ENCODE measurements at places on chromosomes 7 and 10. TPM values are rescaled to one million over a fixed set of nuclear protein-coding genes. Genes with fewer than 3 reads are reported as not detected.

Gene SGPL1
- total RNA-seq = 8.1 TPM

DNA sequence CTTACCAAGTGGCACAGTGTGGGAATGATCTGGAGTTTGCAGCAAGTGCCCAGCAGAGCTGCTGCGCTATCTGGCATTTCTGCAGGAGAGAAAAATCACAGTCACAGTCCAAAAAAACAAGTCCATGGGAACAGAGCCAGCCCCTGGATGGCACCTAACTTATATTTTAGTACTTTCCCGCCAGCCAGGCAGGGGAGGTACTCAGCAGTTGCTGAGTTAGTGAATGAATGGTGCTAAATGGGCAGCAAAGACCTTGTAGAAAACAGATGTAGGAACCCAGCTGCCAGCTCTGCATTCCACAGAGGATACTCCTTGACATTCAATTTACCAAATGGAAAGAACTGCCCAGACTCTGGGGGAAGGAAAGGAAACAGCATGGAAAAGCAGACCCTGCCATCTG, 54.5 kb downstream of the GSDME start:
- DNase-seq = no peak

Gene MKX
- 0.20 TPM for total RNA-seq

Gene CALD1
- total RNA-seq = 198 TPM

DNA sequence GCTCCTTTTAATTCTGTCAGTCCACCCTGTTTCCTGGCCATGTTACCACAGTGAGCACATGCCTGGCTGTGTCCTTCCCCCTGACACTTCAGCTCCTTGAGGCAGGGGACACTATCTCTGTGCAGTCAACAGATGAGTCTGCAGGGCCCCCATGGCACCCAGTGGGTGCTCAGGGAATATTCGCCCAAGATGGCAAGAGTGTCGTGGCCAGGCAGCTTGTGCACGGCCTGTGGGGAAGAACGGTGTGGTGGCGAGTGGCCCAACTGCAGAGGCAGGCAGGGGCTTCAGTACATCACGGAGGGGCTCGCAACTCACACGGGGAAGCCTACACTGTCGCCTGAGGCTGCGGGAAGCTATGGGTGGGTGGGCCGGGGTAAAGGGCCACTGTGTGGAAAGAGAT, 91.1 kb downstream of the TRRAP start:
- DNase-seq = no peak

Gene PDE6C
- not detected for total RNA-seq

- DNase-seq = no peak
These were observed 316.9 kb upstream of the PLXDC2 start for GRCh38 chr10:19499291-19499770.

Gene MYL10
- total RNA-seq = not detected

GRCh38 chr7:98762620-98763019, 107.2 kb downstream of the TMEM130 start:
- no peak for DNase-seq

Gene STEAP4
- total RNA-seq = not detected

DNA sequence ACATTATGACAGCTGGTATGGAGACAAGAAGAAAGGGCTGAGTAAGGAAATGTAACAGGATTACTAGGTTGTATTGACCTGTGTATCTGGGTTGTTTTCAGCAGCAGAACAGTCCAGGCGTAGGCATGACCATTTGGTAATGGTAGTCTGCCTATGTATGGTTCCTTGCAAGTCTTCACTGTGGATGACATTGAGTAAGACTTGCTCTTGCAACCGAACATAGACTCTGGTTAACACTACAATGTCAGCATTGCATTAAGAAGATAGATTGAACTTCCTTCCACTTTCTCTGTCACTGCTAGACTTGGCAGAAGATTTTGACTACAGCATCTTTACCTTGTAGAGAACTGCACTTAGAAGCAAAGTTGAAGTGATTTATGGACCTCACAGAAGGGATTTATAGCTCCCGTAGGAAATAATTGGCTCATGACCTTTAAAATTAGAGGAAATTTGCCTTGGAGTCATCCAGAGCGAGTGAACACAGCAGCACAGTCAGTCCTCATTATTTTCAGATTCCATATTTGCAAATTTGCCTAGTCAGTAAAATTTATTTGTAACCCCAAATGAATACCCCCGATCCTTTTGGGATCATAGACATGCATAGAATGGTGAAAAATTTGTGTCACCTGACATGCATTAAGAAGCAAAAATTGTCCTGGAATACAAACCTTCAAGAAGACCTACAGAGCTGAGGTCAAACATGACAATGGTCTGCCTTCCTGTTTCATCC, 79.6 kb upstream of the STRIP2 start:
- DNase-seq = no peak

DNA sequence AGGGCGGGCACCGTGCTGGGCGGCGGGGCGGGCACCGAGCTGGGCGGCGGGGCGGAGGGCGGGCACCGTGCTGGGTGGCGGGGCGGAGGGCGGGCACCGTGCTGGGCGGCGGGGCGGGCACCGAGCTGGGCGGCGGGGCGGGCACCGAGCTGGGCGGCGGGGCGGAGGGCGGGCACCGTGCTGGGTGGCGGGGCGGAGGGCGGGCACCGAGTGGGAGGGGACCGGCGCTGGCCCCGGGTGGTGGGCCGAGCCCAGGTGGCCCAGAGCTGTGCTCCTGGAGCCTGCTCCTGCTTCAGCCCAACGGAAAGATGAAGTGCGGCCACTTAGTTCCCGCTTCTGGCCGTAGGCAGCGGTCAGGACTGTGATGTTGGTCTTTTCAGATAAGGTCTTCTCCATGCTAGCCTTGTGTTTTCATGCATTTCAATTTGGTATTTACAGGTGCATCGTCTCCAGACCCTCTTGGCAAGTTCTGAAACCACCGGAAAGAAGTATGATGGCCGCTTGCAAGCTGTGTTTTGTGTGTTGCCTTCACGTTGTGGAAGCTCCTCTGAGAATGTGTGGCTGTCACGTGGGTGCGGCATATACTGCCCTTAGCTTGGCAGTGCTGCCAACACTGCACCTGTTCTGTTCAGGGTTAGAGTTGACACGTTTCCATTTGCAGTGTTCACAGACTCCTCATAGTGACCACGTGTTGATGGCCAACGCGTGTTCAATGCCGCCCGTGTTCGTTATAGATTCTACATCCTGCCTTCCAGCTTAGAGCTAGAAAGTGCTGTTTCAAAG, 25.2 kb downstream of the IQCE start:
- DNase-seq = no peak

Gene AGBL3
- 0.44 TPM for total RNA-seq

Gene MEST
- 1.1 TPM for total RNA-seq

GRCh38 chr7:130149281-130150139, 55.7 kb downstream of the TMEM209 start:
- no peak for DNase-seq

DNA sequence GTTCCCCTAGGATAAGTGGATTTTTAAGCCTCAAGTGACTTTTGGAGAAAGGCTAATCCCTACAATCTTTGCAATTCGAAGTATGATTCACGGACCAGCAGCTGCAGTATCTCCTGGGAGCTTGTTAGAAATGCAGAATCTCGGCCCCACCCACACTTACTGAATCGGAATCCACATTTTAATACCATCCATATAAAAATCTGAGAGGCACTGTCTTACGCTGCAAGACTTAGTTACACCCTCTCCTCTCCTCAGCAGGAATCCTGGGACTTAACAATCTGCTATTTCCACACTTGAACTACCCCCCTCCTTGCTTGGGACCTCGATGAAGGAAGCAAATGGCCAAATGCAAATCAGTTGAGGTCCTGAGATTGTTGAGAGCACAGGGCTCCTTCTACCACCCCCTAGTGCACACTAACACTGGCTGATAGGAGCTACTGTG, 21.0 kb downstream of the ITPRIP start:
- DNase-seq = no peak

Gene SEMA3D
- total RNA-seq = 18.8 TPM

DNA sequence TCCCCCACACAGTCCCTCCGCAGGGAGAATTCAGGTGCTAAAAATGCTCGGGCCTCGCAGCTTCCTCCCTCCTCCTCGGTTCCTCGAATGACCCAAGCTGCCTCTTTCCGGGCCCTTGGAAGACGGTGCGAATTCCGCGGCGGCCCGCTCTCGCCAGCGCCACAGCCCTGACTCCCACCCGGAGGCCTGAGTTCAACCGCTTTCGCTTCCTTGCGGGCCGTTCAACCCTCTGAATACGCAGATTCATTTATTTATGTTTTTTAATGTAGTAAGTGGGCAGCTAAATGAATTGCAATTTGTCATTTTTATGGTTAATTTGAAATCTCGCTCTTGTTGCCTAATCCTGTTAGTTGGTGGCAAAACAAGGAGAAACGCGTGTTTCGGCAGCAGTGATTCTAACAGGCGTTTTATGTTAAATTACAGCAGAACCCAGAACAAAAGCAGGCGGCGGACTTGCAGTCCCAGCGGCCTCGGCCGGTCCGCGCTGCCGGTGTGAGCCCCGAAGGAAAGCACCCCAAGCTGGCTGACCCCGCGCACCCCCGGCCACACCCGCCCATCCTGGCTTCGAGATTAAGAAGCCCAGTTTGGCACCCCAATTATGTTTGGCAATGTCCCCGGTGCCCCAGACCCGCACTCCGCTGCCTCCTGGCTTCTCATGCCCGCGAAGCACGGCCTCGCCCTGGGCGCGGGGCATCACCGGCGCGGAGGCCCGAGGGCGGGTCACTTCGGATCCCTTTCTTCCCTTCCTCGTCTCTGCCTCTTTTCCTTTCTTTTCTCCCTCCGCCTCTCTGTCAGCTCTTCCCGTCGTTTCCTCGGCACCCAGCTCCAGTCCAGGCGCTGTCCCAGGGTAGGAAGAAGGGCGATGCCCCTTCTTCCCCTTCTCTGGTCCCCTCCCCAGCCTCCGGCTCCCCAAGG, 75.9 kb downstream of the INSIG1 start:
- DNase-seq = no peak

DNA sequence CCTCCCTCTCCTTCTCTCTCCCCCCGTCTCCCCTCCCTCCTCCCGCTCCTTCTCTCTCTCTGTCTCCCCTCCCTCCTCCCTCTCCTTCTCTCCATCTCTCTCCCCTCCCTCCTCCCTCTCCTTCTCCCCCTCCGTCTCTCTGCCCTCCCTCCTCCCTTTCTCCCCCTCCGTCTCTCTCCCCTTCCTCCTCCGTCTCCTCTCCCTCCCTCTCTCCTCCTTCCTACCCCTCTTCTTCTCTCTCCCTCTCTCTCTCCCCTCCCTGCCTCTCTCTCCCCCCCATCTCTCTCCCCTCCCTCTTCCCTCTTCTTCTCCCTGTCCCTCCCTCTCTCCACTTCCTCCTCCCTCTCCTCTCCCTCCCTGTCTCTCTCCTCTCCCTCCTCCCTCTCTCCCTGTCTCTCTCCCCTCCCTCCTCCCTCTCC, 32.2 kb downstream of the AP5Z1 start:
- no peak for DNase-seq

- no peak for DNase-seq
These were observed 1228.6 kb upstream of the SORCS1 start for GRCh38 chr10:108393089-108393488.

Gene CASP7
- total RNA-seq = 52.8 TPM

Gene OR2A7
- not detected for total RNA-seq

DNA sequence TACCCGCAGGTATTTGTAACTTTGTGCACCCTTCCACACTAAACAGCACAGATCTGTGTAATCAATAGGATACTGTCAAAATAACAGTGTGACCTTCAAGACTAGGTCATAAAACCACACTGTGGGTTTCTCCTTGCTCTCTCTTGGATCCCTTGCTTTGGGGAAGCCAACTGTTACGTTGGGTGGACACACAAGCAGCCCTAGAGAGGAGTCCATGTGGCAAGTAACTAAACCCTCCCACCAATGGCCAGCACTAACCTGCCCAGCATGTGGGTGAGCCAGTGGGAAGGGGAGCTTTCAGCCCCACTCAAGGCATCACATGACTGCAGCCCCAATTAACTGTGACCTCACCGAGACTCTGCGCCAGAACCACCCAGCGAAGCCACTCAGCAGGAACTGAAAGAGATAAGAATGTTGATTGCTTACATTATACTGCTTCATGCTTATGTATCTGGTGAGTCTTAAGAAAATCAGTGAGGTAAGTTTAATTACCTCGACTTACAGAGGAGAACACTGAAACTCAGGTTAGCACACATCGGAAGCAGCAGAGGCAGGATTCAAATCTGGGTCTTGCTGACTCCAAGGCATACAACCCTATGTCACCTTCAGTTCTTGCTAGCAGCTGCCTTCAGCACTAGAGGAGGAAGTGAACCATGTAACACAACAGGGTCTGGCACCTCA, 9.4 kb upstream of the ZC3HAV1 start:
- DNase-seq = no peak

Gene CCDC3
- under 0.01 TPM for total RNA-seq

GRCh38 chr7:5423976-5424748, 528 bp upstream of the TNRC18 start:
- DNase-seq = peak; percentile 99

- no peak for DNase-seq
These were observed 33.8 kb downstream of the TPST1 start for GRCh38 chr7:66238773-66239466.

Gene RNF32
- total RNA-seq = 0.44 TPM

- peak; percentile 91 for DNase-seq
These were observed 14.4 kb upstream of the WBP1L start for GRCh38 chr10:102729029-102730026.

DNA sequence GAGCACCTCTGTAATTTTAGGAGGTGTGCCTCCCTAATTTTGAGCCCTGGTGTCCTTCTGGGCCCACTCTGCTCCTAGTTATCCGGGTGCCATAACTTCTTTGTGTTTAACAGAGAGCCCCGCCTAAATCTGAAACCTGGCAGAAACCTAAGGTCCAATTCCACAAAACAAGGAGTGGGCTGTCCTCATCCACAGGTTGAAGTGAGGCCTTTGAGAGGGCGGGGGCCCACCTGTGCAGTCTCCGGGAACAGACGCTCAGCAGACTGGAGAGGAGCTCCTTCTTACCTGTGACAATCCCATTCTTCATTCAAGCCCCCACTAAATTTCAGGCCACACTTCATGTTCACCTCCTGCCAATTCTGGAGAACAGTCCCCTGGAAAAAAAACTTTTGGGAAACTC, 10.9 kb downstream of the TMEM72 start:
- DNase-seq = no peak

- DNase-seq = no peak
These were observed 57.0 kb downstream of the ZNF277 start for GRCh38 chr7:112263519-112263918.

- DNase-seq = no peak
These were observed 310.5 kb downstream of the ADARB2 start for GRCh38 chr10:1426786-1427185.

Data from lung microvascular endothelial cell (primary cell).